NT2/D1 (cell line): ENCODE measurements at places on chromosomes 1 and 21.

- DNase-seq, result no peak
Observed at GRCh38 chr1:180909005-180909414, 3.7 kb upstream of the KIAA1614 start.

DNA sequence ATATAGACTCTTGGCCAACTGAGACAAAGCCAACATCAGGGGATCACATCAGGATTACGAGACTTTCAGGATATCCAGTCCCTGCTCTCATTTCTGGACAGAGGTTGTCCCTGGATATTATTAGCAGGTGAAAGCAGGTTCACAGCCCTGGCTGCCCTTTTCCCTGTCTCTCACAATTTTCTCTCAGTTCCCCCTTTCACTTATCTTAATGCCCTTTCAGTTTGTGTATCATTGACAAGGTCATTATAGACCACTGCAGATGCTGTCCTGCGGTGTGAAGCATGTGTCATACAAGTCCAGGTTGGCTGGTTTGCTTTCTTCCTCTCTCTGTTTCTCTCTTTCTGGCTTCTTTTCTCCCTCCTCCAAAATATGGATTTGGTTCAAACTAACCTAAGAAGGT, 2.1 kb upstream of the KLHDC9 start:
- no peak for DNase-seq

DNA sequence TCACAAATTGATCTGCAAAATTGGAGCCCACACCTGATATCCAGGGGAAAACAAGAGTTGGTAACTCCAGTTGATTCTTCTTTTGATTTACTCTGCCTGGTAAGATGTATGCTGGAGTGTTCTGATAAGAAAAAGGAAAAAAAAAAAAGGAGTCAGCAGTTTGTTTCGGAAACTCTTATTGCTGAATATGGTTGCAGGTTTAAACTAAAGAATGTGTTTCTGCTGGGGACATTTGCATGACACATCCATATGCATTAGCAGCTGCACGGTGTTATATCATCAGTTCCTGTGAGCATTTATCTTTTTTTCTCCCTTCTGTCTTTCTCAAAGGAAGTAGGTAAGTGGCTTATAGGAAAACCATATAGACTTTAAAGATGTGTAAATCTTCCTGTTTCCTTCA, 418.5 kb upstream of the ESRRG start:
- DNase-seq, result no peak

- DNase-seq, result no peak
Observed at GRCh38 chr21:33026443-33026858, 716 bp downstream of the OLIG2 start.

- no peak for DNase-seq
Observed at GRCh38 chr1:231264642-231265041, 23.6 kb downstream of the GNPAT start.

GRCh38 chr1:183416850-183417771, 1.1 kb downstream of the NMNAT2 start:
- DNase-seq, result peak; percentile 75

DNA sequence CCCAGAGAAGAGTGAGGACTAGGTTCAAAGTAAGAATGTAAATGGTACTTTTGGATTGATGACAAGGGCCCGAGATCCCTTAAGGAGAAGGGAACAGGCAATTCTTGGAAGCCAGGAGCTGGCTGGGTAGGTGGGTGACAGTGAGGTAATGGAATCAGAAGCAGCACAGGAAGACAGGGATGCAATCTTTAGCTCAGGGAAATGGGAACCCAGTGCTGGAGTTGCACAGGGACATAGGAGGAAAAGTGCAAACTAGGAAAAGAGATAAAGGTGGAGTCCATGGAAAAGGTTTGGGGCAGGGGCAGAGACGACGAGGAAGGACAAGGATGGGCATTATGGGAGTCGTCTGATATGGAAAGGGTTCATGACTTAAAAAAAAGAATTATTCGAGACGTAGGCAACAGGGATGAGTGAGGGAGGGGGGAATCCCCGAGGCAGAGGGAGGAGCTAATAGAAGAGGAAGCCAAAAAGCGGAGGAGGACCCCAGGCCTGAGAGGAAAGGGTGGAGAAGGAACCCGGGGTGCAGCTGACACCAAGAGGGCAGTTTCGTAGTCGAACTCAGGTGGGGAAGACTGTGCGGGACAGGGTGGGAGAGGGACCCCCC, 495 bp downstream of the PI4KB start:
- DNase-seq, result no peak

DNA sequence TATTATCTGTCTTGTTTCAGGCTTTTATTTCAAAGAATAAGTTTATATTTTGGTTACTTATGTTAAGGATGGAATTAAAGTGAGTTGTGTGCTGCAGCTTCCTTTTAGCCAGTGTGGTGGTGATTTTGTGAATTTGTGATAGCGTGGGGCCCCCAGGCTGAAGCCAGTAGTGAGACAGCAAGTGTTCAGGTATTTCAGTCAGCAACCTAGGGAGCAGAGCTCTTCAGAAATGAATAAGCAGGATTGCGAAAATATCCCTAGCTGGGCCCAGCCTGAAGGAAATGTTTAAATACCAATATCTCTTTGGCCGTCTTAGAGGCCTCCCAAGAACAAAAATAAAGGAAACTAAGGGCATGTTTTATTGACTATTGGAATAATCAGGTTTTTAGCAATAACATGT, 150.8 kb upstream of the C1orf105 start:
- no peak for DNase-seq

GRCh38 chr1:108862017-108862610, 5.2 kb upstream of the AKNAD1 start:
- DNase-seq, result no peak

- no peak for DNase-seq
Observed at GRCh38 chr21:40254540-40255465, 387.6 kb downstream of the PCP4 start.
